ENCODE measurements at places on chromosomes 6 and 20.

- DNase-seq = peak; percentile 23
Observed at GRCh38 chr20:59032713-59033059, 551 bp upstream of the ATP5F1E start.

GRCh38 chr6:152087096-152087495 lies 279.6 kb downstream of the ESR1 start:
- peak; percentile 59 for DNase-seq

DNA sequence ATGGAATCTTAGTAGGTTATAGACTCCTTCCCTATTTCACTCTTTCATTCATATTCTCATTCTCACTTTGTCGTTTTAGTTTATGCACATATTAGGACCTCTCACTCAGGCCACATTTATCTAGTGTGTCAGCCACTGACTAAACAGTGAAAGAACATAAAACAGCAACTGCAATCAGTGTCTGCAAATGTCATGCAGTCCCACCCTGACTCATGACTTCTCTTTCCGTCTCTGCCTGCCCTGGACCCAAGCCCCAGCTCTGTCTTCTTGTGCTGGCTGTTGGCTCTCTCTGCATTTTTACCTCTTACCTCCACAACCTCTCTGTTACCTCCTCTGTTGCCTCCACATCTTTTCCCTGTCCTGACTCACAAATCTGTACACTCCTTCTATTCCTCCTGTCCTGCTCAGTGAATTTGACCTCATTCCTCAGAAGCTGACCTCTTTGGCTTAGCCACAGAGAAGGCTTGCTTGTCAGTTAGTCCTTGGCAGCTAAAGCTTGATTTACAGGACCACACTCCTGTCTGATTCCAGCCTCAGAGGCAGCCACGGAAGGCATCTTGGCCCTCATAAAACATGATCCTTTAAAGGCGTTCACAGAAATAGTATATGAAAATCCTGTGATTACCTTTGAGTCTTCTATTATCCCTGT lies 247.6 kb downstream of the PKHD1 start:
- no peak for DNase-seq

DNA sequence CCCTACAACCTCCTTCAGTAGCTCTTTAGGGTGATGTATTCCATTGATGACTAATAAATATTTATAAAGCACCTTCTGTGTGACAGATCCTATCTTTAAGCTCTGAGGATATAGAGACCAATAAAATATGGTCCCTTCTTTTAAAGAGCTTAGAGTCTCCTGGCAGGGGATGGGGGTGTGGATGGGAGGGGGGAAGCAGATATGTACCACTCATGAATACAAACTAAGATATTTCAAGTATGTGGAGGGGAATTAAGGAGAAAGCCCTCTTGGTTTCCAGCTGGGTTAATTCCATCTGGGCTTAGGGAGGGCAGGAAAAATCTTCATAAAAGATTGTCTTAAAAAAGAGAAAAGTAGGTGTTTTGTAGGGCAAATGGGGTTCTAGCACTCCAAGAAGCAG lies 21.6 kb upstream of the FBXO9 start:
- DNase-seq = peak; percentile 83

DNA sequence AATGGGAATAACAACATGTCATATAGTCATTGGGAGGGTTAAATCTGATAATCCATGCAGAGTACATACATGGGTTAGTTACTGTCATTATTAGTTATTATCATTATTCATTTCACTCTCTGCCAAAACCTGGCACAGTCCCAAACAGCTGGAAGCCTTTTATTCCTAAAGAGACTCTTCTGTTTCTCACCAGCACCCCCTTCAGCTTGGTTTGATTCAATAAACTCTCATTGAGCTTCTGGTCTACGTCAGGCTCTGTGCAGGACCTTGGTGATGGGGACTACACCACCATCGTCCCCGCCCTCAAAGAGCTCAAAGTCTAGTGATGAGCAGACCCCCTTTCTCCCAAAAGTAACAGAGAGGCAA lies 2.3 kb downstream of the KCNK15 start:
- no peak for DNase-seq

DNA sequence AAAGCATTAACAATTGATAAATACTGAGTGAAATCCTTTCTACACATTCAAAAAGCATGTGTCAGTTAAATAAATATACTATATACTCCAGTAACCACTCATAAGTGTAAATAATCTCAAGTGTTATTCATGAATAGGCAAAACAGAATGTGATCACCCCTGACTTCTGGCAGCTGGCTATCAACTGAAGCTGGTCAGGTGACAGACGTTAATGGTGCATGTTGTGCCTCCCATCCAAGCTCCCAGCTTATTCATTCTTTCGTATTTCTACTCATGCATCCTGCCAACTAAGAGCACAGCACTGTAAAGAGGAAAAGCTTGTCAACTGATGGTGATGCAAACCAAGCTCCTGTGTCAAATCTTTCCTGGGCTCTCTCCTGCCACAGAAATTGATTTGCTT lies 7.7 kb downstream of the PSMB1 start:
- DNase-seq = no peak

DNA sequence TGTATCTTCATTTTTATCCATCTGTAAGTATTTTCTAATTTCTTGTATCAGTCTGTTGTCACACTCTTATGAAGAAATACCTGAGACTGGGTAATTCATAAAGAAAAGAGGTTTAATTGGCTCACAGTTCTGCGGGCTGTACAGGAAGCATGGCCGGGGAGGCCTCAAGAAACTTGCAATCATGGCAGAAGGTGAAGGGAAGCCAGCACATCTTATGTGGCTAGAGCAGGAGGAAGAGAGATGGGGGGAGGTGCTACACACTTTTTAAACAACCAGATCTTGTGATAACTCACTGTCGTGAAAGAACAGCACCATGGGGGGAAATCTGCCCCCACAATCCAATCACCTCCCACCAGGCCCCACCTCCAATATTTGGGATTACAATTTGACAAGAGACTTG lies 10.9 kb upstream of the BCKDHB start:
- no peak for DNase-seq

- no peak for DNase-seq
Observed at GRCh38 chr6:125120054-125120590, 33.5 kb upstream of the TPD52L1 start.

DNA sequence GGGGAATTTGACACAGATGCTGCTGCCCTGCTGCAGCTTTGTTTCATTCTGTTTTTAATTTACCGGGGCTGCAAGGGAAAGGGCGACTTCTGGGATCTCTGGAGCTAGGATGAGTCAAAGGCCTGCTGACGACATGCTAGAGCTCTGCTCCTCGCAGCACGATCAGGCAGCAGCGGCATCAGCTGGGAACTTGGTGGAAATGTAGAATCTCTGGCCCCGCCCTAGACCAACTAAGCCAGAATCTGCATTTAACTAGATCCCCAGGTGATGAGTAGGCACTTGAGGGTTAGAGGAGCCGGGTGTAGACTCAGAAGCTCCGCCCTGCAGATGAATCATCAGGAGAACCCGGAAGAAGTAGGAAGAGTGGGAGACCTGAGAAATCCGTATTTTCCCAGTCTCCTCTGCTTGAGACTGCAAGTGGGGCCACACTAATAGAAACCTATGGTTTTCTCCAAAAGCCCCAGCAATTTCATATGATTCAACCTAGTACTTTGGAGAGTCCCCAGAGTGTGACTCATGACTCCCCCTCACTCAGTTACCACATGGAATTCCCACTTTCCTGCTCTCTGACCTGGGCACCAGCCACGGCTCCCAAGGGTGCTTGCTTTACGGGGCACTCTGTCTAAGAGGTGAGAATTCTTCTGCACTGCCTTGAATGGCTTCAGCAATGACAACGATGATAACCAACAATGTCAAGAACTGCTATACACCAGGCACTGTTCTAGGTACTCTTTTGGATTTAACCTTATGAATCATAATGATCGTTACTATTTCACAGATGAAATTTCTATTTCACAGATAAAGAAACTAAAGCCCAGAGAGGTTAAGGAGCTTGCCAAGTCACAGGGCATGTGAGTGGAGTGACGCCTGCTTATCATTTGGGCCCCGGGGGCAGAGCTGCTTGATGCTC lies 18.1 kb downstream of the TUBB2B start:
- DNase-seq = peak; percentile 97

GRCh38 chr6:17059850-17060249 lies 42.0 kb upstream of the STMND1 start:
- DNase-seq = no peak

DNA sequence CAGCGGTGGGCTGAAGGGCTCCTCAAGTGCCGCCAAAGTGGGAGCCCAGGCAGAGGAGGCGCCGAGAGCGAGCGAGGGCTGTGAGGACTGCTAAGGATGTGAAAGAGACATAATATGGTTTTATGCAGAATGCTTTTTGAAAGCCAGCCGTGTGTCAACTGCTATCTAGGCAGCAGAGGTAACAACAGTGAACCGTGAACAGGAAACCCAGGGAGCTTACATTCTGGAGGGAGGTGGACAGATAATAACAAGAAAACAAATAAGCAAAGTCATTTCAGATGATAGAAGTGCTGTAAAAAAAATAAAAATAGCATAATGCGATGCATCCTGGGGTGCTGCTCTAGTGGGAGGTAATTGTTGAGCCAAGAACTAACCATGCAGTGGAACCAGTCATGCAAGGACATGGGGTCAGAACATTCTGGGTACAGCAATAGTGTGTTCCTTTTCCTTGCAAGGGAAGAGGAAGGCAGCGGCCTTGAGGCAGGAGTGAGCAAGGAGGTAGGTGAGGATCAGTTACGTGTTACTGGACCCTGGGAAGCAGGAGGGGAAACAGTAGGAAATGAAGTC lies 134.4 kb upstream of the TMEM170B start:
- DNase-seq = no peak

GRCh38 chr20:32482442-32483261 lies 102.5 kb downstream of the NOL4L start:
- peak; percentile 22 for DNase-seq

DNA sequence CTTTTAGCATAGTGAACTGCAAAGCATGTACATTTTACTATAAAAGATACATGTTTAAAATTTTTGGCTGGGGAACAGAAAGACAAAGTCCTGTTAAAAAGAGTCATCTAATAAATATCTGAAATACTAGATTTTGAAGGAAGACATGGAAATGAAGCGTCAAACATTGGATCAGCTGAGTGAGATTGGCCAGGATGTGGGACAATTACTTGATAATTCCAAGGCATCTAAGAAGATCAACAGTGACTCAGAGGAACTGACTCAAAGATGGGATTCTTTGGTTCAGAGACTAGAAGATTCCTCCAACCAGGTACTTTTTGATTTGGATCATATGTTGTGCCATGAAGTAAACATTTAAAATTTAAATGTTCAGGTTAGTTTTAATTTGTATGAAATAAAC lies 162.3 kb downstream of the UTRN start:
- DNase-seq = peak; percentile 44

GRCh38 chr6:106197441-106197840 lies 111.3 kb downstream of the PRDM1 start:
- DNase-seq = no peak

GRCh38 chr6:12012558-12013306 lies 620 bp downstream of the HIVEP1 start:
- DNase-seq = peak; percentile 90
